Stimulated activated CD8-positive, alpha-beta memory T cell treated with anti-CD3 and anti-CD28 coated beads, Interleukin-15, amount 100 ng/mL, for 4 hours (primary cell): ENCODE measurements at places on chromosomes 2 and 18.

GRCh38 chr18:79627750-79628294 is 51.8 kb upstream of the CTDP1 start:
- DNase-seq, result no peak

DNA sequence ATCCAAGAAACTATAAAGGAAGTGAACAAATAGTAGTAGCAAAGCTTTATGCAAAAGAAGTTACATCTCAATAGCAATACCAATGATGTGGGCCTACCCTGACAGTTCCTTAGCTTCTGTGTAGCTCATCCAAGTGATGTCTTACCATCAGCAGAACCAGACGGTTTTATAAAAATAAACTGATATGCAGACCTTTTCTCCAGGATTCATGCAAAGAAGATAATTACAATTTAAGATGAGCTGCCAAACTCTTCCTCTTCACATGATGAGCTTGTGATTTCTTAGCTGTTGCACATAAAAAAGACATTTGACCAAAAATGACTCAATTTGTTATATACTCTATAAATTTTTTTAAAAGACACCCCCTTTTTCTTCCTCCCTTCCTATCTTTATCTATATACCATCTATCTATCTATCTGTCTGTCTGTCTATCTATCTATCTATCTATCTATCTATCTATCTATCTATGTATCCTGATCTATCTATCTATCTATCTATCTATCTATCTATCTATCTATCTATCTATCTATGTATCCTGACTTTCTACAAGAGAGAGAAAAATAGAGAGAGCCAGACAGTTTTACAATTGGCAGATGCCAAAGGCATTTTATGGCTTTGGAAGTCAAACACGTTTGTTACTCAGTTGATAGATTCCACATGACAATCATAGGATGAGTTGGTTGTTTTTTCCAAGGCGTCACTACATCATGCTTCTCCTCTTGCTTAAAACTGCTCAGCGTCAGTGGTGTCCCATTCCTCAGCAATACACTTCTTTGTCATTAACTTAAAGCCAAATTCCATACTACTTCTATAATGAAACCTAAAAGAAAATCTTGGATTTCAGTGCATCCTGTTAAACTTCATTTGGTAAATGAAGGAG is 65.9 kb upstream of the ACTR3 start:
- no peak for DNase-seq

DNA sequence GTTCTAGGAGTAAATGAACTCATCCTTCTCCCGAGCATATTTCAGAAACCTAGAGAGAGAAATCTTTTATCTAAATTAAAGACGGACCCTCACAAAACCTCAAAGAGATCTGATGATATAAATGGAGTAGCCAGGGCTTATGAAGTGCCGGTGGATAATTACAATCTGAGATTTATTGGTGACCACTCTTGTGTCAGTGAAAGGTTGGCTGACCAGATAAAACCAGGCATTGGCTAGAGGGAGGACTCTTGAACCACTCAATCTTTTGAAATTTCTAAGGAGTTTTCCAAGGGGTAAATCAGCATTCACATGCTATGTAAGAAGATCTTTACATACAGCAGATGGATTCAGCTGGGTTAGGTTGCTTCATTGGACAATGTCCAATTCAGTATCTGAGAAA is 227.3 kb upstream of the MMADHC start:
- DNase-seq, result no peak

DNA sequence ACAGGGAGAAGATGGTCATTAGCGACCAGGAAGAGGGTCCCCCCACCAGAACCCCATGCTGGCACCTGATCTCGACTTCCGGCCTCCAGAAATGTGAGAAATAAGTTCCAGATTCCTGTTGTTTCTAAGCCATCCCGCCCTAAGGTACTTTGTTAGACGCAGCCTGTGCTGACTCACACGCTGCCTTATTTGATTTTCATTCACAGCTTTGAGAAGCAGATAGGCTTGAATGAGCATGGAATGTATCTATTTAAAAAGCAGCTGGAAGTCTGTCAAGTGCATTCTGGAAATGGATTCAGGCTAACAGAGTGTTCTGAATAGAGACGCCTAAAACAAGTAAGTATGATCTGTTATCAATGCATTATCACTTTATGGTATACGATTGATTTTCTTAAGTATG is 8.3 kb upstream of the IL1R2 start:
- no peak for DNase-seq

GRCh38 chr2:232492236-232492848 is 4.7 kb upstream of the ECEL1 start:
- no peak for DNase-seq

DNA sequence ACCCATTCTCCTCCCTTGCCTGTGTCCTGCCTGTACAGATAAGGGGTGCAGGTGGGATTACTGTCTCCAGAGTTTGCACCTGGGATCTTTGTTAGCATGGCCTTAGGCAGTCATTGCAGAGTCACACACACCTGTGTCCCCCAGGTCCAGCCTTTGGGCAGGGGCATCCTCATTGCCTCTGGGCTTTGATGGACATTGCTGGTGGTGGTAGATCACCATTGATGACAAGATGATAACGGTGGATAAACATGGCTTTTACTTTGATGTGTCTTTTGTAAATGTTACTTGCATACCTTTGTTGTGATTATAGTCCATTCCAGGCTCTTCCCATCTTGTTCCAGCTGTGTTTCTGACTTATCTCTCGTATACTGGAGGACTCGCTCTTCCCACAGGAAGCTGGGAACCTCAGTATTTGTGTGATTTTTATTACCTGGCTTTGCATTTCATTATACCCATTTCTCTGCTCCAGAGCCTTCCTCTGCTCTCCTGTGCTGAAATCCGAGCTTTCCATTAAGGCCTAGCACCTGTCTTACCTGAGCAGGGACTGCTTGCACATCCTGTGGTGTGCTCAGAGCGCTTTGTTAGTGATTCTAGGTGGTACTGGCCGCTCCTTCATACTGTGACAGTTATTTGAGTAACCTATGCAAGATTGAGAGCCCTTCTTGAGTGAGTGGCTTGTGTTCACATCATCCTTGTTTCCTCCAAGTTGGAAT is 79.2 kb downstream of the PTPRM start:
- no peak for DNase-seq

DNA sequence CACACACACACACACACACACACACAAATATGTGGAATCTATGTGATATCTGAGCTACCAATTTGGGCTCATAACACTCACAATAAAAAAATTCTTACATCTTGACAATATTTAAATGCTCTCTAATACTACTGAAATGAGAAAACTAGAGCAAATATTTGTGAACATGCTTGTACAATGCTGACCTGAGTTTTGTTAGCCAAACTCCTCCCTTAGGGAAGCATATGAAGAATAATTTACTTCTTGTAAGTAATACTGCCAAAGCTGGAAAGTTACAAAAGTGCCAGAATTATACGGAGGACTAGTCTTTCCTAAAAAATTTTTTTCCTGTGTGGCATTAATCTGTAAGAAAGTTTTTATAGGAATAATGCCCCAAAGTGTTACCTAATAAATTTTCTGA is 18.5 kb downstream of the MBD2 start:
- no peak for DNase-seq

GRCh38 chr18:41845563-41845962 is 109.5 kb upstream of the PIK3C3 start:
- DNase-seq, result no peak
